Right lobe of liver (tissue), 6 donors: ENCODE measurements at places on chromosomes 5 and 9. TPM values are rescaled to one million over a fixed set of nuclear protein-coding genes. Genes with fewer than 3 reads are reported as not detected.

Gene BSPRY
- total RNA-seq: 0.58 TPM

Gene LHX6
- 0.32 TPM for total RNA-seq

Gene SLC6A3
- total RNA-seq: not detected

Gene IFNA2
- not detected for total RNA-seq

Gene PFN3
- total RNA-seq: not detected

Gene IFNE
- total RNA-seq: not detected

Gene GABRA1
- not detected for total RNA-seq

Gene WDR31
- total RNA-seq: 1.3 TPM

Gene ZNF483
- total RNA-seq: 0.44 TPM
